ENCODE measurements at places on chromosomes 3 and 15. TPM values are rescaled to one million over a fixed set of nuclear protein-coding genes. Genes with fewer than 3 reads are reported as not detected.

- DNase-seq, result no peak
Observed at GRCh38 chr3:40994611-40995010, 204.7 kb upstream of the CTNNB1 start.

GRCh38 chr15:57216288-57216687 is 160.0 kb upstream of the CGNL1 start:
- no peak for DNase-seq

DNA sequence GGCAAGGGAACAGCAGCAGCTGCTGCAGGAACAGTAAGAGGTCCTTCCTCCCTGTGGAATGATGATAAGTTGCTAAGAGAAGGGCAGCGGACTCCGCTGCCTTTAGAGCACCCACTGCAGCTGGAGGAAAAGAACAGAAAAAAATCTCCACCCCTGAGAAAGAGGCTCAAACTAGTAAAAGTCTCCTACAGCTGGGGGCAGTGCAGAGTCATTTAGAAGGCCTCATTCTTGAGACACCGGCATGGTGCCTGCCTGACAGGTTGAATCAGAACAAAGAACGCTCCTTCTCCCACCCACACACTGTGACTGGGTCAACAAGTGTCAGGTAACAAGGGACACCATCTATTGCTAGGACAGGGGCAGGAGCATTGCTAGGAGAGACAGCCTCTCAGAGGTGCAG is 188.4 kb downstream of the ABHD5 start:
- no peak for DNase-seq

GRCh38 chr3:145820170-145820569 is 340.8 kb downstream of the PLOD2 start:
- DNase-seq, result no peak

The GUCA1C gene
- not detected for total RNA-seq

The STXBP5L gene
- not detected for total RNA-seq

- no peak for DNase-seq
Observed at GRCh38 chr15:22851513-22851912, 13.0 kb downstream of the NIPA2 start.

The RGMA gene
- 1.7 TPM for total RNA-seq

DNA sequence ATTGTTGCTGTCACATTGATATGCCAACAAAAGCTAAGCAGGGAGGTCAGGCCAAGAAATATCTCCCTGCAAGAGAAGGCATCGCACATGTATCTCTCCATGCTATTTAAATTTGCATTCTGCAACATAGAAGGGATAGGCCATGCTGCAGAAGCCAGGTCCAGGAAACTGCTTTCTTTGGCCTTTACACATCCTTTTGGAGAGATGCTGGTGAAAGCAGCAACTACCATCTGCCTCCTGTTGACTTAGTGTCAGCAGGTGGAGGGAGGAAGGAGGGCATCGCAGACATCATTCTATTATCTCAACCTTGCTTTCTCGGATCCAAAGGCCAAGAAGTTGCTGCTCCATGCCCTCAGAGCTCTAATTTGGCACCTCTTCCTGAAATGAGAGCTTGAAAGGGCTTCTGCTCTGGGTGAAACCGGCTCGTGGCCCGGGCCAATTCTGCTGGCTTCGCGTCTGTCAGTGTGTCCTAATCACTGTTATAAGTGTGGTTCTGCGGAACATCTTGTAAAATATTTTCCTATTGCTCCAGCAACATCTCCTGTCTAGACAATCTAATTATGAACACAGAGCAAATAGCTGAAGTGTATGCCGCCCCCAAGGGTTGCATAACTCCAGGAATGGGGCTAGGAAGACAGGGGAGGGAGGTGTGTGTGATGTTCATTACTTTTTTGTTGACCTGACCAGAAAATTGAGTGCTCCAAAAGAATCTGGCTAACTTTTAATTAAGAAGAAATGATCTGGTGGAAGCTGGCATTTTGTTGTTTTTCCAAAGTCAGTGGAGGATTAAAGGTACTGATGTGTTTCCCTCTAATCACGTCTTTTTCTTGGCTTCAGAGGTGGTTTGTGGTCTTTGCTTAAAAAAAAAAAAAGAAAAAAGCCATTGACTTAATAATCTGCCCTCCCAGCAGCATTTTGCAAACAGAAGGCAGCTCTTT is 89.1 kb downstream of the TPRG1 start:
- no peak for DNase-seq

The BDH1 gene
- total RNA-seq, result 14.0 TPM

The PRSS50 gene
- not detected for total RNA-seq

DNA sequence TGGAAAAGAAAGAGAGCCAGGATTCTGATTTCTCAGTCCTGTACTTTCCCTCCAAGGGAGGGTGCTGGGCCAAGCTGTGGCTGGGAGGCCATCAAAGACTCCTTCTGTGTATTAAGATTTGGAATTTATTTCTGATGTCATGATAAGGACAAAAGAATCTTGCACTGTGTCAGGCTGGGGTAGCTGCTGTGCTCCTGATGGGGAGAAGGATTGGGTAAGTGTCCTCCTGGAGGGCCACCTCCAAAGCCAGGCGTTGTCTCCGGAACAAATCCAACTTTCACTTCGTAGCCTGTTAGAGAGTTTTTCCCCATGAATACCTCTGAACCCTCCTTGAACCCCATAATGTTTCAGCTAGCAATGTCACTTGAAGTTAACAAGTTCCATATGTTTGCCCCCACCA is 29.9 kb downstream of the CLDN11 start:
- no peak for DNase-seq

- DNase-seq, result no peak
Observed at GRCh38 chr3:129344540-129345220, 66.0 kb downstream of the HMCES start.

DNA sequence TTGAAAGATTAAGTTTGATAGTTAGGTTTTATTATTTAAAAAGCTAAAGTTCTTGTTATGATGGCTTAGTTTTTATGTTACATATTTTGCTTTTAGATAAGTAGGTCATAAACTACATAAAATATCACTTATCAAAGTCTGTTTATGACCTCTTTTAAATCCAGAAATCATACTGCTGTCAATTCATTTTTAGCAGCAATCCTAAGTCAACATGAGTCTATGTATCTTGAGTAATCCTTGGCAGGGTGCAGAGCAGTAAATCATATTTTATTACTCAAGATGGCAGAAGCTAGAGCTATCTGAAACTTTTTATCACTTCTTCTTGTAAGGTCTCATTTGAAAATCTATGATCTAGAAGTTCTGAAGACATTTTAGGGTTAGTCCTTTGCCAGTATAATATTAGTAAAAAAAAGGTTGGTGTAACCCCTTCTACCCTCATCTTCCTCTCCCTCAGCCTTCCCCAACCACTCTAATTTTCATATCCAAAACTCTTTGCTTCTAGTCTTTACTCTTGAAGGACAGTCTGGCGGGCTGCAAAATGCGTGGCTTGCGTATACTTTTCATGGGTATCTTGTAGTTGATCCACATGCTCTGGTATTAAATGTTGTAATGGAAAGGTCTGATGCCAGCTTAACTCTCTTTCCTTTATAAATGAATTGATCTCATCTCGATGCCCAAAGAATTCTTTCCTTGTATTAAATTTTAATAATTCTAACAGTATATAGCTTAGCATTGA is 134.0 kb upstream of the THRB start:
- DNase-seq, result no peak

GRCh38 chr15:70375006-70375431 is 277.3 kb upstream of the TLE3 start:
- no peak for DNase-seq

- DNase-seq, result no peak
Observed at GRCh38 chr3:157573281-157573680, 70.1 kb upstream of the VEPH1 start.

The MCTP2 gene
- 16.5 TPM for total RNA-seq

- no peak for DNase-seq
Observed at GRCh38 chr3:3184876-3185275, 5.4 kb upstream of the CRBN start.

GRCh38 chr3:99319450-99319849 is 318.9 kb upstream of the COL8A1 start:
- no peak for DNase-seq

GRCh38 chr3:81776643-81777042 is 15.2 kb upstream of the GBE1 start:
- DNase-seq, result no peak

The CMTM8 gene
- total RNA-seq, result 0.58 TPM

- no peak for DNase-seq
Observed at GRCh38 chr3:143535994-143536784, 312.1 kb downstream of the SLC9A9 start.

DNA sequence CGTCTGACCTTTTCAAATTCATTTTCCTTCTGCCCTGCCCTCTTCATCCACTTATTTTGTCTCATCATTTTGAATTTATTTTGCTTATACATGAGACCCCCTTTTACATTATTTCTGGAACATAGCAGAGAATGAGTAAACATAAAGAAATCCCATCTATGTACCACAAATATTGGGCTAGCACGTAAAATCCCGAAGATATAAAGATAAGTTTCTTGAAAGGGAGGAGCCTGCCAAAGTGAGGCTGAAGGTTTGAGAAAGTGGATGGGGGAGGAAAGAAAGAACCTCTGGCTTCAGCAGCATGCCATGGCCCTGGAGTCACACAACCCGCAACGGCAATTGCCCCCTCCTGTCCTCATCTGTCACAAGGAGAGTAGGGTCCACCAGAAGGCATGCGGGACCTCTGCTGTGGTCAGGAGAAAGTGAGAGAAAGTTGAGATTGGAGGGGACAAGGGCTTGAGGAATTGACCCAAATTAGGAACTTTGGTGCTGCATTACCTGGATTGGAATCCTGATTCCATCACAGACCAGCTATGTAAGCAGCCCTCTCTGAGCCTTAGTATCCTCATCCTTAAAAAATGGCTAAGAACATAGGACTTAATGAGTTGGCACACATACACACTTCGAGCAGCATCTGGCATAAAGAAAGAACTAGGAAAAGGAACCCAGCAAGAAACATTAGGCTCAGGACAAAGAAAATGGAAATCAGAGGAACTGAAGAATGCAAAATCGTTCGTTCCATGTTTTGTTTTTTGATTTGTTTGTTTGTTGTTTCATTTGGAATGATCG is 53.7 kb upstream of the GYG1 start:
- no peak for DNase-seq

DNA sequence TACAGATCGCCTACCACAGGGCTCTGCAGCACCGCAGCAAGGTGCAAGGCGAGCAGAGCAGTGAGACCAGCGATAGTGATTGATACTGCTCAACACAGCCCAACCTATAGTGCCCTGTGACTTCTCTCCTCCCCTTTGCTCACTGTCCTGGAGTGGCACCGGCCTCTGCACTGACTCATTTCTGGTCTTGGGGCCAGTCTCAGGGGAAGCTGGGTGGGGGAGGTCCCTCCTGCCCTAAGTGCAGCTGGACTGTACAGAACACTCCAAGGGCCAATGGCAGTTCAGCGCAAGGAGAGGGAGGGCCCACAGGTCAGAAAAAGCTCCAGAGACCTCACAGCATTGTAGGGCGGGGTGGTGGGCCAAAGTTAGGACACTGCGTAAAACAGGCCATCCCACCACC is 2.5 kb upstream of the OGG1 start:
- DNase-seq, result no peak
